Naive thymus-derived CD8-positive, alpha-beta T cell (primary cell): ENCODE measurements at places on chromosomes 7 and 10. TPM values are rescaled to one million over a fixed set of nuclear protein-coding genes. Genes with fewer than 3 reads are reported as not detected.

Gene OR2A5
- not detected for total RNA-seq

Gene NKX1-2
- total RNA-seq: not detected

Gene CACNB2
- not detected for total RNA-seq

Gene RBM20
- total RNA-seq: 0.93 TPM

Gene LEP
- total RNA-seq: not detected

Gene FOXP2
- total RNA-seq: not detected

Gene MMP21
- total RNA-seq: 0.71 TPM

Gene FGL2
- 7.0 TPM for total RNA-seq

Gene PROSER2
- total RNA-seq: 0.93 TPM

Gene CYP26A1
- not detected for total RNA-seq

Gene ZC3HAV1L
- total RNA-seq: 0.36 TPM

Gene C10orf71
- total RNA-seq: not detected

Gene PON1
- not detected for total RNA-seq

Gene ZNF92
- 33.7 TPM for total RNA-seq

Gene MRPL32
- total RNA-seq: 59.2 TPM

Gene CAMK2B
- not detected for total RNA-seq

Gene PNLIPRP3
- total RNA-seq: not detected

Gene CRCP
- total RNA-seq: 30.7 TPM

Gene CAMK1D
- 16.2 TPM for total RNA-seq

Gene CDK1
- total RNA-seq: 0.73 TPM

DNA sequence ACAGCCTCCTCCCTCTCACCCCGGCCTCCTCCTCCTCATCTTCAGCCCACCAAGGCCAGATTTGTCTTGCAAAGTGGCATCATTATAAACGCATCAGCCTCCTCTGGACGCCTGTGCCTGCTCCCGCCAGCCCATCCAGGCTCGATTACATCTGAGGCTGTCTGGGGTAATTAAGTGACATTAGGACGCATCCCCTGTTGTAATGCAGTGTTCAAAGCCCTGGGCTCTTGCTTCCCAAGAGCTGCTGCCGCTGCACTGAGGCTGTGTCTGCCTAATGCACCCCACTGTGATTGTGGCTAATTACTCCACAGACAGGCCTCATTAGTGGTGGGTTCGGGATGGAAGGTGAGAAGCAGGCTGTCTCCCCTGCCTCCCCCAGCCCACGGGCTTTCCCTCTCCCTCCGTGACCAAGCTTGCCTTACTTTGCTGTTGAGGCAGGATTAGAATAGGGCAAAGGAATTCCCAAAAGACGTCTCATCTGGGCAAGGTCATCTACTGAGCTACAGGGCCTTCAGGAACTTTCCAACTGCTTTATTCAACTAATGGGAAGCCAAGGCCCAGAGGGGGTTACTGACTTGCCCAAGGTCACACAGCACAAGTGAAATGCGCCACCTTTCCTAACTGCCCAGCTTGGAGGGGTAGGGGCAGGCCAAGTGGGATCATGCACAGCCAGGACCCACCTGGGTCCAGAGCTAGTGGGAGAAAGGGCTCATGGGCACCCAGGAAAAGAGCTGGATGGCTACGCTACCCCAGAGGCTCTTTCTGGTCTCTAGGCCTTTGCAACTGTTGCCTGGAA, 66.2 kb upstream of the PCBD1 start:
- no peak for DNase-seq

DNA sequence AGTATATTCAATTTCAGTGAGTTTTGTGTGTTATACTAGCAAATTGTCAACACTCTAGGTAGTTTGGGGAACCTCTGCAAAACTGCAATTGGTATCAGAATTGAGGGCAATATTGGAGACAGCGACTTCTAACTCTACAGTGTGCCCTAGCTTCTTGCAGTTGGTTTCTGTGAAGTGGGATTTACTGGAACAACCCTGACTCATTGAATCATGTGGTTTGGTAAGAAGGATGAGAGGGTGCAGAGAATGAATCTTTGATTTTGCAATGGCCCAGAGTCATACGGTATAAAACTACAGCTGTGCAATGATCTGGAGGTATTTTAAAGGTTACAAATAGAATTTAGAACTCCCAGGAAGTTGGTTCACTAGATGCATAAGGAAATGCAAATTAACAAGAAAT, 129.1 kb upstream of the PPP1R3A start:
- DNase-seq: no peak

DNA sequence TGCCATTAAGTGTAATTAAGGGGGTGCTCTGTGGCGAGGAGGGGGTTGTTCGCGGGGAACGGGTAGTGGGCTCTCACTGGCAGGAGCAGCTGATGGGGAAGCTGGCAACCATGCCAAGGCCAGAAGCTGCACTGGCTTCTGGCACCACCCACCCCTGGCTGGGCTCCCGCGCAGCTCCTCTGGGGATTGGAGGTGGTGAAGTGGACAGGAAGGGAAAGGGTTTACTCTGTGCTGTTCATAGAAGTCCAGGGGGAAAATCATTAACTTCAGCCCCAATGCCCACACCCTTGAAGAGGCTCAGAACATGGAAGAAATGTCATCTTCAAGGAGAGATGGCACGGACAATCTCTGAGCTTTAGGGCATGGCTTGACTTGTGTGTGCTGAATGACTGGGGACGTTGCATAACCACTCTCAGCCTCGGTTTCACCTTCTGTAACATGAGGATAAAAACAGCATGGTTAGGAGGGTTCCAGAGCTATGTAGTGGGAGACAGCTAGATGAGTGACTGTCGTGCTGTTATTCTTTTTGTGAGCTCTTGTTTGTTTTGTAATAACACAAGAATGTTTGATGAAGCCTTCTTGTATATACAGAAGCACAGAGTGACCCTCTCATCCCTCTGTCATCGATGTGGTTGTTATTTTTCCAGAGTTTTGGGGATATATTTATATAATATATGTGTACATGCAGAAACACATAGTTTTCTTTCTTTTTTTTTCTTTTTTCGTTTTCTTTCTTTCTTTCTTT, 29.9 kb downstream of the KAZALD1 start:
- DNase-seq: no peak

GRCh38 chr10:101464599-101464998, 110.6 kb downstream of the BTRC start:
- no peak for DNase-seq

- no peak for DNase-seq
Measured at GRCh38 chr7:41256186-41256945, 446.5 kb downstream of the INHBA start.

- DNase-seq: no peak
Measured at GRCh38 chr7:31419505-31420055, 79.1 kb upstream of the NEUROD6 start.

GRCh38 chr10:115802911-115803310, 470.1 kb downstream of the GFRA1 start:
- DNase-seq: no peak

- DNase-seq: no peak
Measured at GRCh38 chr10:87872828-87873227, 9.4 kb downstream of the PTEN start.

GRCh38 chr7:136061433-136061832, 84.3 kb upstream of the MTPN start:
- DNase-seq: no peak

GRCh38 chr10:35723059-35723458, 81.0 kb upstream of the FZD8 start:
- DNase-seq: no peak

- no peak for DNase-seq
Measured at GRCh38 chr7:149254181-149254858, 7.7 kb upstream of the ZNF783 start.

DNA sequence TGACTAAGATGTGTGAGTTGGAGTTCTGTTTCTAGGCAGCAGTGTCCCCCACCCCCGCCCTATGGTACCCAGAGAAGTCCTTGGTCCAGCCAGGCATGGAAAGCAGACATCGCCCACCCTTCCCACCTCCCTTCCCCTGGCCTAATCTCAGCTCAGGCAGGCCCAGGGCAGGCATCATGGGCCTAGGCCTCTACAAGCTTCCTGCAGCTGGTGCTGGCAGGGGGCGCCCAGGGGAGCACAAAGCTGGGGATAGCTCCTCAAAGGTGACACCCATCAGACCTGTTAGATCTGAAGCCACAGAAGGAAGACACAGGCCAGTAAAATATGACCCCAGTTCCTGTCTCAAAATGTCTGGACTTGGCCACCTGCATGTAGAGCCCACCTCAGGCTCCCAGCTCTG, 18.9 kb upstream of the UNC5B start:
- DNase-seq: no peak

DNA sequence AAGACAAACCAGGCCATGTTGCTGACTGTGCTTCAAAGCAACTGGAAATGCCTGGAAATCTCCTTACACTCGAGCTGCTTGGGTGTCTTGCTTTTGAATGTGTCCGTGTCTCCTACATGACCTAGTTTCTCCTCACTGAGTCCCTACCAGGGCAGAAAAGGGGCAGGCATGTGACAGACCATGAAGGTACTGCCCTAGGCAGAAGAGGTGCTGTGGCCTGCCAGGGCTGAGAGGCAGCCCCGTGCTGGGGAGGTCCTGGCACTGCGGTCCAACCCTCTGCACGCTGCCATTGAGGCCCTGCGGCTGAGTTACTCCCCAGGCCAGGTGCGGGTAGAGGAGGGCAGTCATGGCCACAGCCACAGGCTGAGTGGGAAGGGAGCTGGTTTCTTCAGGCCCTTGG, 159.3 kb downstream of the LYZL1 start:
- no peak for DNase-seq

DNA sequence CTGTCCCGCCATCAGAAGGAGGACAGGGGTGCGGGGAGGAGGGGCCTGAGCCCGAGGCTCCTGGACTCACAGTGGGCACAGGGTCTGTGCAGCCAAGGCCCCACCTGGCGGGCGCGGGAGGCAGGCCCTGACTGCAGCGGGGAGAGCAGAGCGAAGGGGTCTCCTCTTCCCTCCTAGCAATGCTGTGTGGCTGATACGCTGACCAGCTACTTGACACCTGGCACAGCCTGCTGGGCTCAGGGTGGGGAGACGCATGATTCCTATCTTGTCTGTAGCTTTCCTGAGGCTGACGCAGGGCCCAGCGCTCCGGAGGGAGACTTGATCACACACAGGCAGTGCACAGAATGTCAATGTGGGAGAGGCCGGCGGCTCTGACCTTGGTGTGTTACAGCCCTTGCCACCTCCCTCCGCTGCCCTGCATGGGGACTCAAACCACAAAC, 174.9 kb downstream of the ELFN1 start:
- no peak for DNase-seq

- DNase-seq: no peak
Measured at GRCh38 chr7:78129865-78130264, 331.3 kb downstream of the PHTF2 start.

DNA sequence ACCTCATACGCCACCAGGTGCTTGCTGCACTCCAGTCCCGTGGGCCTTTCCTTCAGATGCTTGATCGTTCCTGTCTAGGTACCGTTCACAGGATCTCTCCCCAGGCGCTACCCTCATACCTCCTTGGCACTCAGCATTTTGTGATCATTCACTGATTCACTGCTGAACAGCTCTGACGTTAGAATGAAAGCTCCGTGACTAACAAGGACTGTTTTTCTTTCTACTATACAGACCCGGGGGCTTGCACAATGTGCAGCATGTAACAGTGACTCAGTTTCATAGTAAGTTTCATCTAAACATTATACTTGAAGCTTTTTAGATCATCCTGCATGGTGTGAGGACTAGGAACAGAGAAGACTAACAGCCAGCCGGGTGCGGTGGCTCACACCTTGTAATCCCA, 20.6 kb downstream of the KIN start:
- no peak for DNase-seq

DNA sequence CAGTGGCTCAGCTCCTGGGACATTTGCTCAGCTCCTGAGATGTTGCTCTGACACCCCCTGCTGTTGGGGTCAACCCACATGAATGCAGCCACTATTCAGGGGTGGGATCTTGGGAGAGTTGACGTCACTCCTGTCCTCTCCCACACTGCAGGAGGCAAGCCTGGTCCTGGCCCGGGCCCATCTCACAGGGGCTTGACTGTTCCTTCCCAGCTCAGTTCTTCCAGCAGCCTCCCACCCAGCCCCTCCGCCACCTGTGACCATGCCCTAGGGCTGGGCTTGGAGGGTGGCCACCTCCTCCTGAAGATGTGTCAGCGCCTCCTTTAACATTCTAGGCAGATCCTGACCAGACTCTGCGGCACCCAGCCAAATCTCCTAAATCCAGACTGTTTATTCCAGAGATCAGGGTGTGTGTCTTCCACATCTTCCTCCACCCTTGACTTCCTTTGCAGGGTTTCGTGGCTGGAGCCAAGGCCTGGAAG, 19.1 kb upstream of the OPALIN start:
- no peak for DNase-seq

- no peak for DNase-seq
Measured at GRCh38 chr7:42227021-42227420, 10.0 kb downstream of the GLI3 start.

- no peak for DNase-seq
Measured at GRCh38 chr10:127012769-127013152, 107.5 kb downstream of the DOCK1 start.

DNA sequence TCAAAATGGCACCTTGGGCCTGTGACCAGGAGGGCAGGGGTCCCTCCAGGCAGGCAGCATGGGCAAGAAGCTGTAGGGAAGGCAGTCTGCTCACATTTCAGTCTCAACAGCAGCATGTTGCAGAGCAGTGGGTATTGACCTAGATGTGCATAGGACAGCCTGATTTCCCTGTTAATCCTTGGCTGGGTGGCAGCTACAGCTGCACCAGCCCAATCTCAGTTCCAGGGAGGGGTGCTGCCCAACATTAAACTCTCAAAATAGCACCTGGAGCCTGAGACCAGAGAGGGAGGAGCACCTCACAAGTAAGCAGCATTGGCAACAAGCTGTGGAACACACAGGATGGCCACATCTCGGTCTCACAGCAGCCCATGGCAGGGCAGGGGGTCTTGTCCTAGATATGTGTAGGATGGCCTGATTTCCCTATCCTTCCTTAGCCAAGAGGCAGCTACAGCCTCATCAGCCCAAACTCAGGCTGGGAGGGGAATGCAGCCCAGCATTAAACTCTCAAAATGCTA, 10.3 kb downstream of the TMEM140 start:
- no peak for DNase-seq

- no peak for DNase-seq
Measured at GRCh38 chr7:134940729-134941128, 45.6 kb upstream of the AGBL3 start.

GRCh38 chr10:89845541-89846280, 144.3 kb downstream of the KIF20B start:
- DNase-seq: no peak

GRCh38 chr7:153381275-153382040, 621.9 kb downstream of the ACTR3B start:
- DNase-seq: no peak

- DNase-seq: no peak
Measured at GRCh38 chr7:92631067-92631849, 41.1 kb upstream of the FAM133B start.

DNA sequence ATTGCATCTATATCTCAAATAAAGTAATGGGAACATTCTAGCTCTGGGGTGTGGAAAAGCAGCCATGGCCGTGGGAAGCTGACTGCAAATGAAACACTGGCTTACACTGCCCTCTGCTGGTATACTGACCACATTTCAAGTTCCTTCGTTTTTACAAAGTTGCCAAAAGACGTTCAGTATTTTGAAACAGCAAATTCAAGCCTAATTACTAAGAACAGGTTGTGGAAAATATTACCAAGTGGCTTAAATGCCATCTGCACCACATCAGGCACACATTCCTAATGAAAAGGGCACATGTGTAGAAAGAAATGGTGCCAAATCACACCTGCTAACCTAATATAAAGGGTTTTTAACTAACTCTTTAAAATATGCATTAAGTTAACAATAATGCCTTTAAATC, 83.9 kb downstream of the JAZF1 start:
- peak; percentile 24 for DNase-seq

- no peak for DNase-seq
Measured at GRCh38 chr7:94643771-94644545, 12.0 kb downstream of the SGCE start.
